ENCODE measurements at places on chromosomes 3 and 15. TPM values are rescaled to one million over a fixed set of nuclear protein-coding genes. Genes with fewer than 3 reads are reported as not detected.

DNA sequence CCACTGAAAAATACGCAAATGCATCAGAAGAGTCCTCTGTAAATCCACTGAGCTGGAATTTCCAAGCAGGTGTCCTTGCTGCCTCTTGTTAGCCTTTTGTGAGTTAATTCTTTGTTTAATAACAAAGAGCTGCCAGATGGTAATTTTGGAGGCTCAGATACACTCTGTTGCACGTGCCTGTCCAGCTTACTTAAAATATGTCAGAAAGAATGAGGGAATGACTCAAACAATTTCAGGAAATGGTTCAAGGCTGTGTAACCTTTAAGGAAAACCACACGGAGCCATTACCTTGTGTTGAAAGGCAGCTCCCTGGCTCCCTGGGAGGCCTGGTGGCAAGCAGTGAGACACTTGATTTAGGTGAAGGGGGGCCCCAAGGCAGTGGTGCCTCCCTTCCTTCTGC, 302.2 kb upstream of the CTDSPL start:
- no peak for DNase-seq

The PLCH1 gene
- 0.27 TPM for total RNA-seq

The RBMS3 gene
- total RNA-seq, result 1.1 TPM

The GPR171 gene
- 42.8 TPM for total RNA-seq

DNA sequence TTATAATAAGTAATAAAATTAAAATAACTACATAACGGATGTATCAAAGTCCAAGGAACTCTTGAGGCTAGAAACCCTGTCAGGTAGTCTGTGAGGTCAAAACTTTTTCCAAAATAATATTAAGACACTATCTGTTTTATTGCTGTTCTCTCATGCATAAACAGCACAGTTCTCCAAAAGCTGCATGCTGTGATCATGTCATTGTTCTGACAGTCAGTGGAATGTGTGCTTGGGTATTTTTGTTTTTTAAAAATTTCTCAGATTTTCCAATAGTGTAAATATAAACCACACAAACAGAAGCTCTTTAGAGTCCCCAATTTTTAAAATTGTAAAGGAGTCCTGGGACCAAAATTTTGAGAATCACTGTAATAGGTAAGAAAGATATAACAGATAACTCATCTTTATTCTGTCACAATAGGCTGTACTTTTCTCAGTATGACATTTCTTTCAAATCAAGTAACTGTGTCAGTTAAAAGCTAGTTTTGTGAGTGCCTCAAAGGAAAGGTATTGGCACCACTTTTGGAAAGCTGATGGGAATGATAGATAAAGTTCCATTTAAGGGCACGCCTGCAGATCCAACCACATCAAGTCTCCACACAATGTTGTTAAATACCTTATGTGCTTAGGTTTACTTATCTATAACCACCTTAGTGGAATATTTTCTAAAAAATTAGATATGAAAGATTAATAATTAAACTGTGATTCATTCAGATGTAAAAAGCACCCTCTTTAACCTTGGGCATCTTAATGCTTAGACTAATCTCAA, 49.3 kb downstream of the CEP152 start:
- DNase-seq, result no peak

DNA sequence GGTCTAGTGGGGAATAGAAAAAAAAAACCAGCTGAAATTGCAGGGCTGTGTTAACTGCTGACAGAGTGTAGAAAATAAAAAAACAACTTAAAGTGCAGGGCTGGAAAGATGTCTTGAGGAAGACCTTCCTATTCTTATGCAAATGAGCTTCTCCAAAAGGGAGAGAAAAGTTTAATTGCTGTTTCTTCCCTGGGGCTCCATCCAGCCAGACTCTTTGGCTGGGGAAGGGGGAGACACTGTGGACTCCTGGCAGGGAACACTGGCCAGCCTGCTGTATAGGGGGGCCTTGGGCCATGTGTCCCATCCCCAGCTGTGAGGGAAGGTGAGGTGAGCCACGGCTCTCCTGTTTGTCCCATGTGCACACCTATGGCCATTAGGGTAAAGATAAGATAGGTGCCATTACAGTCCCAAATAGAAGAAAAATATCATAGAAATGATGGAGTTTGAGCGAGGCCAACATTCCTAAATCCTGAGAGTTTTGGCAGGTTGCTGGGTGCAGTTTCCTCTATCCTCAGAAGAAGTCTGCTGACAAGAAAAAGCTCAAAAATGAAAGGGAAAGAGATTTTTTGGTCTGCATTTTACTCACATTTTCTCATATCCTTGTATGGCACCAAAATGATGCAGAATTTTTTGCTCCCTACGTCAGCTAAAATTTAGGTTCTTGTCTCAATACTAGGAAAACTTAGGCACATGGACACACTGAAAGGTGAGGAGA, 901.7 kb downstream of the PLOD2 start:
- no peak for DNase-seq

DNA sequence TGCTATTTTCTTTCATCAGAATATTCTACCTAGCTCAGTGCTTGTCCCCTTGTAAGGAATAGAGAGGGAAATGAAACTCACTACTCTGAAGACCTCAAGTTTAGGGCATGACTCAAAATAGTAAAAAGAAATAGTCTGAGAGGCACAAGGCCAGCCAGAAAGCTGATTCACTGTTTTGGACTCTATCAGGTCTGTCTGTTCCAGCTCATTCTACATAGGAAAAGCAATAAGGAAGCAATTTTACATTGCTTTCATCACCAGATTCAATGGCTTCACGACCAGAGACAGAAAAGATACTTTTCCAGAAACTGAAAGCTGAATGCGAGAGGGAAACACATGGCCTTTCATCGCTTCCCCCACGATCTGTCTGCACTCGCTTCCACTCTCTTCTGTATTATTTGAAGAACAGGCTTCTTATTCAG, 276.0 kb downstream of the GBE1 start:
- no peak for DNase-seq

The APOD gene
- total RNA-seq, result 0.44 TPM

Measured in activated naive CD4-positive, alpha-beta T cell treated with anti-CD3 and anti-CD28 coated beads for 36 hours (primary cell).